Stimulated activated CD4-positive, alpha-beta T cell treated with anti-CD3 and anti-CD28 coated beads, Interleukin-4, amount 100 ng/mL, for 48 hours (primary cell): ENCODE measurements at places on chromosomes 4 and X.

- no peak for DNase-seq
Measured at GRCh38 chrX:51406688-51407519, 74.3 kb downstream of the NUDT10 start.

- DNase-seq, result no peak
Measured at GRCh38 chr4:41661442-41662076, 87.0 kb downstream of the PHOX2B start.

GRCh38 chr4:95552942-95553550 is 4.3 kb upstream of the UNC5C start:
- no peak for DNase-seq

DNA sequence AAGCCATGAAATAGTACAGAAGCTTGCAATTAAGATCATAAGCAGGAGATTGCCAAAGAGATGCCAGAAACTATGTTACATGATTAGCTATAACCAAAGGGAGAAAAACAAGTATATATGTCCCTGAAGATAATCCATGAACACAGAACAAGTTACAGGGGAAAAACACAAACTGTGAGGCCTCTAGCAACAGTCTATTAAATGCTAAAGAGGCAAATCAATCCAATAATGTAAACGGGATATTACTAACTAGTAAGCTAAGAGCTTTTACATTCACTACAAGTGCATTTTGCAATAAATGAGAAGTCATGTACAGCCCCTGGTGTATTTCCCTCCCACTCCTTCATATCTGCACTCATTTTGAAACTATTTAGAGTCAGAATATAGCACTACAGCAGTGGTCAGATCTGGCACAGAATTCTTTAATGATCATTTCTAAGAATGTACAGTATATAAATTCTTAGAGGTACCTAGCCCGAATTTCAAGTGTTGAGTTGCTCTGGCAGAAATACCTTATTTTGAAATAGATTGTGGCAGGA is 449.8 kb upstream of the SMIM31 start:
- DNase-seq, result no peak

GRCh38 chr4:139554893-139555704 is 920 bp downstream of the SETD7 start:
- peak; percentile 68 for DNase-seq

DNA sequence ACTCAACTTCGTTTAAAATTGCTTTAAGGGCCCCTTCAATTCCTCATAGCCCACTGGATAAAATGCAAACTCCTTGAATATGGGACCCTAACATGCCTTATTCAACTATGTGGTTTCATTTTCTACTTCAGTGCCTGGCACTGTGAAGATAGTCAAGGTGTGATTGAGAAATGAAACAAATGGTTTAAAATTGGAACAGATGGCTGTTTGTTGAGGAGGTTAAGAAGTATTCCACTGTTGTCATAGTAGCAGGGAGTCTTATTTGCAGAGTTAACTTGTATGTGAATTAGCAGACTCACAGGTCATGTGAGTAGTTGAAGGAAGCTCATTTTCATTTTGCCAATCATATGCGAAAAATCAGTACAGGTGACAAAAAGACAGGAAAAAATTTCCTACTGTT is 593.3 kb downstream of the KCTD8 start:
- DNase-seq, result no peak

DNA sequence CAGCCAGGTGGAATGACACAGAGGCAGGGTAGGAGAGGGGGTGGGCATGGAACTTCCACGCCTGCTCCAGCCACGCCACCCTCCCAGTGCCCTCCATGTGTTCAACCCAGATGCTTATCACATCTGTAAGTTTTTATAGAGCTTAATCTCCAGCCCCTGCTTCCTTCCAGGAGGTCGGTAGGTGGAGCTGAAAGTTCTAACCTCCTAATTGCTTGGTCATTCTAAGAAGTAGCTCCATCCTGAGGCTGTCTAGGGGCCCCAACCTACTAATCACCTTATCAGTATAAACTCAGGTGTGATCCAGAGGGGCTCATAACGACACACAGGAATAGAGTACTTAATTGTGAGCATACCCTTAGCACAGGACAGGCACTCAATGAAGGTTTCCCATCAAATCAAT is 18.3 kb downstream of the QDPR start:
- DNase-seq, result no peak

- no peak for DNase-seq
Measured at GRCh38 chr4:1578251-1578773, 105.8 kb downstream of the FAM53A start.

DNA sequence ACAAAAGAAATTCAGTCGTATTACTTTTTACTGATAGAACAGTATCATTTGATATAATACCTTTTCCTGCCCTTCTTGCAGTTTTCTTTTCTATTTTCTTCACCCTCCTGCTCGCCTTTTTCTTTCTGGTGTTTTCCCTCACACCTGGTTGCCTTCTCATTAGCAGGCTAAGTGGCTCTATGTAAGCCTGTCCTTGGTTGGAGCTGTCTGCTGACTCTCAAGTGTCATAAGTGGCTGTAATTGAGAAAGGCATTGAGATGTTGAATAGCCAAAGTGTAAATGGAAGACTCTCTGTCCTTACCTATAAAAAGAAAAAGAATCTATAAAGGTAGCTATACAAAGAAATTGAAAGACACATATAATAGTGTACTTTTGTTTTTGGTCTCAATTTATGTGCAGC is 180.7 kb downstream of the ADGRL3 start:
- no peak for DNase-seq

DNA sequence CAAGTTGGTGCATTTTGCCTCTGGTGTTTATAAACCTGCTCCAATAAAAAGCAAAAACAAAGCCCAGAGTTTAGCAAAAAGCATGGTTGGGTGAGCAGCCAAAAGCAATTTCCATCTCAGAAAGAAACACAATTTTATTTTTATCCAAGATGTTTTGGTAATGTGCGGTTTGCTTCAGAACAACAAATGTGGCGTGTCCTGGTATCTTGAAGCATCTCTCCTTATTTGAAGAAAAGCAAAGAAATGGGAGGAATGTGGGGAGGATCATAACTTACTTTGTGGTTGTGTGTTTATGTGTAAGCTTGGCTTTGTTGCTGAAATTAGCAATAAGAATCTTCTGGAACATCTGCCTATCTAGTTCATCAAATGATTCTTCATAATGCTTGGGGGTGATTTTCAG is 88.3 kb upstream of the DDX3X start:
- DNase-seq, result no peak

- DNase-seq, result no peak
Measured at GRCh38 chr4:186723292-186724057, at the start of gene FAT1. Gene FAT1, minus strand, starts transcription at chr4:186723856. Its CDS starts 14,029 bp downstream, at chr4:186709827.

DNA sequence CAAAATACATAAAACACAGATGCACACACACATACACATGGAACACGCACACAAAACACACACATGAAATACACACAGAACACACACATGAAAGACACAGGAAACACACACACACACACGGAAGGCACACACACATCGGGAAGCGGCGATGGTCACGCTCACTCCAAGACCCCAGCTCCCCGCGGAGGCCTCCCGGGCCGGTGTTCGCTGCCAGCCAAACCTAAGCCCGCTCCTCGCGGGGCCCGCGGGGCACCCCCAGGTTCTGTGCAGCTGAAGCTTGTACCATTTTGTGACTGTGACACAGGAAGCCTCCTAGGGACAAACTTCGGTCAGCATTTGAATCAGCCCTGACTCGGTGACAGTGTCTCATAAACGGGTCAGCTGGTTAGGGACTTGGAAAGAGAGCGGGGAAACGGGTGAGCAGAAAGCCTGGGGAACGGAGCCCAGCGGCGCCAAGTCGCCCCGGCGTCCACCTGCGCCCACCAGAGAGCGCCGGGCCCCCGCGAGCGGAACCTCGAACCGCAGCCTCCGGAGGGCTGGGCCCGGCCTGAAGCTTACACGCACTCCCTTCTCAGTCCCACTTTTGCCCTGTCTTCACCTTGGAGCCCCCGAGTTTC is 32.1 kb downstream of the F11 start:
- DNase-seq, result no peak

DNA sequence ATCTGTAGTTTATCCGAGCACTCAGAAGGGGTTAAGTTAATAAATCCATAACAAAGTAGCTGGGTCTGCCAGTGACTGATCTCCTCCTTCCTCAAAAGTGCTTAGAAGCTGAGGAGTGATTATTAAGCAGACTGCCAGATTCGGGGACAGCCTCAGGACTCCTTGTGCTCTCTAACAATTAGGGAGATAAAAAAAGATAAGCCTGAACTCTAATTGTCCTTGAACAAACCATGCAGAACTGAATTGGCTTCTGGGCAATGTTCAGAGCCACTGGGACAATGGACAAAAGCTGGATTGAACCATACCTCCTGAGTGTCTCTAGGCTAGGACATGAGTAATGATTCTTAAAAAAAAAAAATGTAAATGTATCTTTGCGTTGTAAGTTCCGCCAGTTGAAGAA is 22.7 kb upstream of the GRPR start:
- DNase-seq, result no peak

- DNase-seq, result no peak
Measured at GRCh38 chr4:172660251-172660650, 508.4 kb upstream of the GALNT7 start.

DNA sequence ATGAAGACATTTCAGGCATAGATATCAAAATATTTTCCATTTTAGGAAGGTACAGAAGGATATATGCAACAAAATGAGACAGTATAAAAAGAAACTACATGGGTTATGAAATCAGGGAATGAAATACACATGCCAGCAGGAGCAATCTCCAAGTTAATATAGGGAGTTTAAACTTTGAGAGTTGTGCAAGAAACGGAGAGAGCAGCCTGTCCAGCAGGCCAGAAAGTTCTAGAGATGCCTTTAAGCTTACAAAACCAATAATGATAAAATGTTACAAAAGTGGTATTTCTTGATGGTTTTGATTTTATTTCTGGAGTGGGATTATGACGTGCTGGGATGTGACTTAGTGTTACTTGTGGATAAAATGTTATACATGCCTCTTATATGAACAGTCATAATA is 2047.9 kb downstream of the ARAP2 start:
- no peak for DNase-seq

DNA sequence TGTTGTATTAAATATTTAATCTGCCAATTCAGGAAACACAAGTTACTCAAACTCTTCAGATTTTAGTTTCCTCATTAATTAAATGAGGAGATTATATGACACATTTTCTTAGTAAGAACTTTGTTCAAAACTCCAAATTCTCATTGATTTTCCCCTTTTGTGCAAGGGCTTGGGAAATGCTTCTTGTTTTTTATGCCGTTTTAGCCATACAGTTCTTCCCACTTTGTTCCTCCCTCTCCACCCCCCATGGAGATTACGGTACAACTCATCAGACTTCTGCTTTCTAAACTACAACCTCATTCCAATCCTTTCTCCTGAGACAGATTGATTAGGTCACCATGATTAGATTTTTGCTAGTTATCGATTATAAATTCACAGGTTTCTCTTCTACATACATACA is 10.9 kb upstream of the BBS7 start:
- no peak for DNase-seq

GRCh38 chr4:67288964-67289363 is 256.3 kb downstream of the CENPC start:
- DNase-seq, result peak; percentile 2

DNA sequence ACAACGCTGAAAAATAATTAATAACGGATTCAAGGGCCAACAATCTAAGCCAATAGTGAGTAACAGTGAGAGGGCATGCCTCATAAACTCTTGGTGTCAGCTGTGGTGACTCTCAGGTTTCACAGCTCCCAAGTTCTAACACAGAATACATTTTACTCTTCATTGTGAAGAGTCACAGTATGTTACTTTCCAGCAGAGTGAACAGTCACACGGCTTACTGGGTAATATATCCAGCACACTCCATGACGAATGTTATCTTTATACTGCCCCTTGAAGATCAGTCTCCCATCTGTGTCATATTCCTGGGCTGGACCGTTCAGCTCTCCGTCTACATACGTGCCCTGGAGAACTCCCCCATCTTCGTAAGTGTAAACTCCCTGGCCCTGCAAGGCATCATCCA is 23.1 kb downstream of the SETD7 start:
- DNase-seq, result no peak

DNA sequence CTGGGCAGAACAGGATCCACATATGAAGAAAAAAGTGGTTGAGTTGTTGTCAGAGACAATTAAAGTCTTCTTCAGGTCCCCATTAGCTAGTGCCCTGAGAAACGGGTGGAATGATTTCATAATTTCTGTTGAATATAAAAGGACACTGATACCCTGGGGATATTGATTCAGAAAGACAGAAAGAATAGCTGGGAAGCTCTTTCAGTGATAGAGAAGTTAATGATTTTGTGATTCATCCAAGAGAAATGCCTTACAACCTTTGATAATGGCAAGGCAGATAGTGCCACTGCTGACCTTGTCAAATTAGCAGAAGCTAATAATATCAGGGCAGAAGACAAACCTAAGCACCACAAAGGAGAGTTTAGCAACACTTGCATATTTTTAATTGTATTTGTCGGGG is 37.9 kb downstream of the UNC5C start:
- DNase-seq, result no peak

GRCh38 chr4:10589321-10589720 is 95.2 kb downstream of the CLNK start:
- no peak for DNase-seq
